Activated T-helper 1 cell treated with anti-CD3 and anti-CD28 coated beads, Interleukin-12 subunit alpha, Interleukin-12 subunit beta, Interleukin-2, Interleukin-4 antibody, amounts not matched to agents 30 ng/mL and 10 ng/mL and 1 ng/mL, durations not matched to agents 14 hours and 24 hours and 36 hours (primary cell): ENCODE measurements at places on chromosomes 12 and 14. TPM values are rescaled to one million over a fixed set of nuclear protein-coding genes. Genes with fewer than 3 reads are reported as not detected.

GRCh38 chr12:122793685-122794106 lies 19.3 kb downstream of the CCDC62 start:
- no peaks in the 10 kb centered on the region for H3K36me3 ChIP-seq

DNA sequence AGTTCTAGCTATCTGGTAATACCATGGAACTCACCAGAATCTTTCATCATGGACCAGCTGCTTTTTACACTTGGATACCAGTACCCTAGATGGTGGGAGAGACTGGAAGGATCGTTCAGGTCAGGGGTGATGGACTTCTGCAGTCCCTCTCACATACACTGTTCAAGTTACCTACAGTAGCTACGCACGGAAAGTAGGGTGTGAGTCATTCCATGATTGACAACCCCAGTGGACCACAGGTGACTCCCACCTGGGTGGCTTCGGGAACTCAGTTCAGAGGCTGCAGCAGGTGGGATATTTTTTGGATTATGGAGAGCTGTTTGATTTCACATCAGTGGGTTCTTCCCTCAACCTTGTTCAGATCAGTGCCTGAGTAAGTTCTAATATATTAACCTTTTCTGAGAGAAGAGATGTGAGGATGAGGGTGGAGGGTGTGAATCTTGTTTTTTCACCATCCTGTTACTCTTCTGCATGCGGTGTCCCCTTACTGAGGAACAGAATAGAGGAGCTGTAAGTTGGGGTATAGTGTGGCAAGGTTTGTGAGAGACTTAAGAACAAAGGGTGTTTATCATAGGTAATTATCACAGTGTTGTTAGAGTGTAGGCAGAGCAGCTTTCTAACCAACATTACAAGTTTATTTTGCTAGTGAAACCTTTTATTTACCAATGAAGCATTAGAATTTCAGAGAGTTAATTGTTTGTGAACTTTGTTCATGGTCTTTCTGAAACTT lies 39.6 kb downstream of the PRKCH start:
- H3K27ac ChIP-seq, result peak overlapping the region; percentile 34
- DNase-seq, result no peak
- peak overlapping the region; percentile 9 for H3K4me3 ChIP-seq
- peaks cover 51% of the 10 kb centered on the region for H3K4me1 ChIP-seq
- H3K36me3 ChIP-seq, result peaks cover 29% of the 10 kb centered on the region
- no peaks in the 10 kb centered on the region for H3K27me3 ChIP-seq

DNA sequence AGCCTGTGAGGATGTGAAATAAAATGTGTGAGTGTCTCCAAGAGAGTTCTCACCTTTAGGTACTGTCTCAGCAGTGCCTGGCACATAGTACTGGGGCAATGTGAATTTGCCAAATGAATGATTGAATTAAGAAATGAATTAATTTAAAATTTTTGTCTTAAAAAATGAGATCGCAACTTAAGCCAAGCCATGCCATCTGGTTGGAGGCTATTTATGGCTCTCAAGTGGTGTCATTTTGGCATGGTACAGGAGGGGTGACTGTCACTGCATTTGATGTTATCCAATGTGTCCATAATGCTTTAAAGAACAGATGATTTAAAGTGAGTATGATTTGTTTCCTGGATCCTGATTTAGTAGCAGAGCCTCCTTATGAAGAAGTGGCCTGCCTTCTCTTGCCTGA lies 80.3 kb downstream of the SRGAP1 start:
- H3K27ac ChIP-seq, result no peak overlapping the region
- no peak for DNase-seq
- no peak overlapping the region for H3K4me3 ChIP-seq
- H3K27me3 ChIP-seq, result peaks cover 2% of the 10 kb centered on the region

DNA sequence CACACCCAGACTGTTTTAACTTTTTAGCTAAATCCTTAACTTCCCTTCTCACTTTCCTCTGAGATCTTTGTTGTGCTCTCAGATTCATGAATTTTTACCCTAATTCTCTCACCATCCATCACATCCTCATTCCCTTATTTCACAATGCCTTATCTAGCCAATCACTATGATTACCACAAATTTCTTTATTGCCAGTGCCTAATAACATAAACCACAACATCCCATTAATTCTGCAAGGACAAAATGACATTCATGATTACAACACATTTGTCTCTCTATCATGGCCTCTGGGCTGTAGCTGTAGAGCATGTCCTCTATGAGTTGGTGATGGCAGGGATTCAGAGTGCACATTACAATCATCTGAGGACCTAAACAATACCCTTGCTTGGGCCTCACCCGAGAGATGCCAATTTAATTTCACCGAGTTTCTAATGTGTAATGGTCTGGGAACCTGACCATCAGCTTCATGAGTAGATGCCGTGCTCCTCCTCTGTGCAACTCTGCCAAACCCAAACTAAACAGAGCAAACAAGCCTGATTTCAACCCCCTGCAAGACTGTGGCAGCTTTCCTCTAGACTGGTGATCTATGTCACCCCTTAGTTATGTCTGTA lies 99.3 kb downstream of the SPTSSA start:
- H3K4me3 ChIP-seq, result no peak overlapping the region
- no peak overlapping the region for H3K27ac ChIP-seq
- H3K4me1 ChIP-seq, result no peaks in the 10 kb centered on the region
- no peak for DNase-seq
- no peaks in the 10 kb centered on the region for H3K36me3 ChIP-seq
- peaks cover 3% of the 10 kb centered on the region for H3K27me3 ChIP-seq

DNA sequence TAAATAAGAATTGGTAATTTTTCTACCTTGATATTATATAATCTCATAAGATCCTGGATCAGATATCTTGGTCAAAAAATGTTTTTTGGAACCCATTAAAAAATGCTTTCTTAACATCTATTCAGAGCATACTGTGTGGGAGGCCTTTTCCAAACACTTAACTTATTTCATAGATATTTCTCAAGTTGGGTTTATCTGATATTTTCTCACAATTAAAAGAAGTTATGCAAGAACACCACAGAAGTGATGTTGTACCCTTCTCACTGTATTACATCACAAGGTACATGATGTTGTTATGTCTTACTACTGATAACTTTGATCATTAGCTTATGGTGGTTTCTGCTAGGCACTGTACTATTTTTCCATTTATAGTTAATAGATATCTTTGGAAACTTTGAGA lies 23.4 kb upstream of the PRPF39 start:
- H3K27ac ChIP-seq, result no peak overlapping the region
- peaks cover 30% of the 10 kb centered on the region for H3K36me3 ChIP-seq
- no peak overlapping the region for H3K4me3 ChIP-seq

- H3K27me3 ChIP-seq, result peaks cover 16% of the 10 kb centered on the region
- H3K36me3 ChIP-seq, result no peaks in the 10 kb centered on the region
- DNase-seq, result no peak
- no peak overlapping the region for H3K27ac ChIP-seq
- H3K4me3 ChIP-seq, result no peak overlapping the region
- H3K4me1 ChIP-seq, result peaks cover 11% of the 10 kb centered on the region
Observed at GRCh38 chr14:89767131-89767530, 187.4 kb downstream of the EFCAB11 start.

DNA sequence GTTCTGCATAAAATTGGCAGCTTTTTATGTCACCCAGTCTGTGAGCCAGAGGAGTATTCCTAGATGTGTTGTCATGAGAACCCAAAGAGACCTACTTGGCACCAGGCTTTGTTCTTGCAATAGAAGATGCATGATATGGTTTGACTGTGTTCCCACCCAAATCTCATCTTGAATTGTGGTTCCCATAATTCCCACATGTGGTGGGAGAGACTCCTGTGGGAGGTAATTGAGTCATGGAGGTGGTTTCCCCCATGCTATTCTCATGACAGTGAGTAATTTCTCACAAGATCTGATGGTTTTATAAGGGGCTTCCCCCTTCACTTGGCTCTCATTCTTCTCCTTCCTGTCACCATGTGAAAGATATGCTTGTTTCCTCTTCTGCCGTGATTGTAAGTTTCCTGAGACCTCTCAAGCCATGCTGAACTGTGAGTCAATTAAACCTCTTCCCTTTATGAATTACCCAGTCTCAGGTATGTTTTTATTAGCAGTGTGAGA lies 572.0 kb upstream of the ATP2B1 start:
- H3K4me3 ChIP-seq, result no peak overlapping the region
- no peak overlapping the region for H3K27ac ChIP-seq
- H3K4me1 ChIP-seq, result peaks cover 7% of the 10 kb centered on the region
- no peaks in the 10 kb centered on the region for H3K36me3 ChIP-seq
- no peak for DNase-seq
- peaks cover 4% of the 10 kb centered on the region for H3K27me3 ChIP-seq

GRCh38 chr14:99451234-99451633 lies 29.4 kb downstream of the SETD3 start:
- H3K27ac ChIP-seq, result no peak overlapping the region
- no peaks in the 10 kb centered on the region for H3K27me3 ChIP-seq
- no peak overlapping the region for H3K4me3 ChIP-seq
- no peaks in the 10 kb centered on the region for H3K4me1 ChIP-seq
- H3K36me3 ChIP-seq, result peaks cover 28% of the 10 kb centered on the region

DNA sequence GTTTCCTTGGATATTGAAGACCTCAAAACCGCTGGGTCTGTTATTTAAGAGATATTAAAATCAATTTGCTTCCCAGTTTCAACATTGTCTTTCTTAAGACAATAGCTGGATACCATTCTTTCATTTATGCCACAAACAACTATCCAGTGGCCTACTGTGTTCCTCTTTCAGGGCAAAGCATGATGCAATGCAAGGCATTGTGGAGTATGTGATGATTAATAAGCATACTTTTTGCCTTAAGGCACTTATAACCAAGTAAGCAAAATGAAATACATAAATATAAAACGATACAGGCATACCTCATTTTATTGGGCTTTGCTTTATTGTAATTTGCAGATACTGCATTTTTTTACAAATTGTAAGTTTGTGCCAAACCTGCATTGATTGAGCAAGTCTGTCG lies 45.5 kb downstream of the SCN8A start:
- peaks cover 13% of the 10 kb centered on the region for H3K27me3 ChIP-seq
- no peak overlapping the region for H3K4me3 ChIP-seq
- H3K36me3 ChIP-seq, result no peaks in the 10 kb centered on the region
- DNase-seq, result no peak

GRCh38 chr12:1738446-1738845 lies 47.6 kb downstream of the ADIPOR2 start:
- peaks cover 25% of the 10 kb centered on the region for H3K4me1 ChIP-seq
- H3K36me3 ChIP-seq, result no peaks in the 10 kb centered on the region
- H3K27ac ChIP-seq, result no peak overlapping the region
- no peaks in the 10 kb centered on the region for H3K27me3 ChIP-seq
- no peak overlapping the region for H3K4me3 ChIP-seq

Gene CLMN
- 0.66 and 0.80 TPM in 2 replicates for total RNA-seq

Gene ADCY6
- total RNA-seq, result 0.32 and 0.78 TPM in 2 replicates

Gene RASAL1
- total RNA-seq, result 0.10 and 0.34 TPM in 2 replicates

Gene WSCD2
- not detected in 2 replicates for total RNA-seq
